ENCODE measurements at places on chromosomes 4 and X.
A peak's percentile ranks its signal among the peaks of the same experiment; 100 is the strongest.

- peak; percentile 91 for DNase-seq
Observed at GRCh38 chr4:76208005-76208765, 5.4 kb downstream of the SCARB2 start.

DNA sequence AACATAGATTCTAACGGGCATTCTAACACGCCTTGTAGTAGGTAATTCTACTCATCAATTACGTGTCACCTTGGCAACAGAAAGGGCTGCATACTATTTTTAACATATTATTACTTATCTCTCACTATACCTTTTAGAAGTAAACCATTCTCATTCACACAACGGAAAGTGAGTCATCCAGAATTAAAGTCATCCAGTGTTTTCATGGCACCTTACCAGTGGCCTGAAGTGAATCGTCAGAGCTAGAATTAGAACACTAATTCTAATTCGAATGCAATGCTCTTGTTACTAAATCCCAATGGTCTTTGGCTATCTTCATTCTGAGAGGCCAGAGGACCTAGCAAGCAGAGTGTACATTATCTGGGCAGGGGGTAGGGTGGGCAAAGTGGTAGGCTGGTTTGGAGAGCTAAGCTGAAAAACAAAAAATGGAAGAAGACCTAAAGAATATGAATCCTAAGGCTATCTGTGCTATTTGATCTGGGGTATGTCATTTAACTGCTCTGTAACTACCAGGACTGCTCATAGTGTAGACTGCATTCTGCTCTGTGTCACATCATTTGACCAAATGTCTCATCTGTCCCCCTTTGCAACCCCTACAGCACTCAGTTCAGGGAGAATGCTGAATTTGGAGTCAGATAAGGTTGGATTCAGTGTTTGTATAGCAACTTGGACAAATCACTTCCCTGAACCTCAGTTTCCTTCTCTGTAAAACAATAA lies 96.5 kb downstream of the HDAC8 start:
- DNase-seq = no peak

- no peak for DNase-seq
Observed at GRCh38 chrX:31154946-31155345, 83.1 kb upstream of the FTHL17 start.

DNA sequence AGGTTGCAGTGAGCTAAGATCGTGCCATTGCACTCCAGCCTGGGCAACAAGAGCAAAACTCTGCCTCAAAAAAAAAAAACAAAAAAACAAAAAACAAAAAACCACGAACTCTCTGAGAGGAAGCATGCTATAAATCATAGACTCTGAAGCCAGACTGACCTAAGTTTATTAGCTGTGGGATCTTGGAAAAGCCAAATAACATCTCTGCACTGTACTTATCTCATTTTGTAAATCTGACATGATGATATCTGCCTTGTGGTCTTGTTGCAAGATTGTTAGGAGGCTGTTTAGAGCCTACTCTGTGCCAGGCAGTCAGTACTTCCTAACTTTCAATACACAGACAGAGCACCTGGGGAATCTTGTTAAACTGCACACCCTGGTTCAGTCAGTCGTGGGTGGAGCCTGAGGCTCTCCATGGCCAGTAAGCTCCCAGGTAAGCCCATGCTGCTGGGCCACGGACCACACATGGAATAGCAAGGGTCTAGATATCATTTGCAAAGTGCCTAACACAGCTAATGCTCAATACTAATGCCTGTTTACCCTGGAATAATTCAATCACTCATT lies 107.6 kb upstream of the SMIM10 start:
- DNase-seq = no peak

GRCh38 chrX:150936556-150936955 lies 38.1 kb upstream of the CD99L2 start:
- DNase-seq = no peak

All from kidney (tissue), 22 donors.